HFF-Myc (cell line): ENCODE measurements at places on chromosomes 6 and 20.
A peak's percentile ranks its signal among the peaks of the same experiment; 100 is the strongest.

- DNase-seq, result no peak
Observed at GRCh38 chr20:6956056-6956455, 188.6 kb downstream of the BMP2 start.

DNA sequence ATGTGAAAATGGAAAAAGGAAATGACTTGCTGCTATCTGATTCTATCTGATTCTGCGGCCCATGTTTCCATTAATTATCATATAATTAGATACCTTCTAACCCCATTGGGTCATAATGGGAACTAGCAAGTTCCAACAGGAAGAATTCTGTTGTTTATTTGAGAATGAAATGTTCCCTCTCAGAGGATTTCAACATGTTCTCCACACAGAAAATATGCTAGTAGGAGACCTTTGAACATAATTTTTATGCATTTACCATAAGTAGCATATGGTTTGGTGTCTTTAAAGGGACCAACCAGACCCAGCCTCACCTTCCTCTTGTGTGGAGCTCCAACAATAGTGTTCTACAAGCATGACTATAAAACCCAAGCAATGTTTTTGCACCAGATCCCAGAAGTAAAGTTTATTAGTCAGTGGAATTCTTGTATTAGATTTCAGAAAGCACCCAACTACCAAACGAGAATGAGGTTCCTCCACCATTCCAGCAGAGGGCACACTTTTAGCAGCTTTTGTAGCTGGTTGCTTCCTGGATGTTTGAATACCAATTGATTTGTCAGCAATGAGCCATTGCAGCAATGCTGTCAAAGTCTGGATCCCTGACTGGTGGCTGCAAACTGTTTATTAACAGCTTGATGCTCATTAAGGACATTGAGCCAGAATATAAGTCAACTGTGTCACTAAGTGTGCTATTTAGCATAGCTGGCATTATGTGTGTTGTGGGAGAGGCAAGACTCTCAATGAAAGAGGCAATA lies 143.6 kb upstream of the GJE1 start:
- peak; percentile 63 for DNase-seq

DNA sequence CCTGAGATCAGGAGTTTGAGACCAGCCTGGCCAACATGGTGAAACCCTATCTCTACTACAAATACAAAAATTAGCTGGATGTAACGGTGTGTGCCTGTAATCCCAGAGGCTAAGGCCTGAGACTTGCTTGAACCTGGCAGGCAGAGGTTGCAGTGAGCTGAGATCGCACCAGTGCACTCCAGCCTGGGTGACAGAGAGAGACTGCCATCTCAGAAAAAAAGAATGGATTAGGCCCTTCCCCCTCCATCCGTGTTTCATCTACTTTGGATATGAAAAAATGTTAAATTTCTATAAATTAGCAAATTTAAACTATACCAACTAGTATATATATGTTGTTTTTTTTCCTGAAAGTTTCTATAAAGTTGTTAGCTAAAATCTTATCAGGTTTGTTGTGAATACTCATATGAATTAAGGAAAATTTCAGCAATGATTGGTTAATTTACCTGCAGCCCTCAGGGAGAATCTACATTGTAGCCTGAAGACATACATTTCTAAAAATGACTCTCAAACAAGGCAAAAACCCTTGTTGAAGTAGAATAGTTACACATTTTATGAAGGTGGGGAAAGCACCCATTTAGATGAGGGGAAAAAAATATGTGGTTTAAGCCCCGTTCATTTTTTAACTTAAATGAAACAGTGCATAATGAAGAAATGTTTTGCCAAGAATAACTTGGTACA lies 120.9 kb downstream of the TIAM2 start:
- no peak for DNase-seq

DNA sequence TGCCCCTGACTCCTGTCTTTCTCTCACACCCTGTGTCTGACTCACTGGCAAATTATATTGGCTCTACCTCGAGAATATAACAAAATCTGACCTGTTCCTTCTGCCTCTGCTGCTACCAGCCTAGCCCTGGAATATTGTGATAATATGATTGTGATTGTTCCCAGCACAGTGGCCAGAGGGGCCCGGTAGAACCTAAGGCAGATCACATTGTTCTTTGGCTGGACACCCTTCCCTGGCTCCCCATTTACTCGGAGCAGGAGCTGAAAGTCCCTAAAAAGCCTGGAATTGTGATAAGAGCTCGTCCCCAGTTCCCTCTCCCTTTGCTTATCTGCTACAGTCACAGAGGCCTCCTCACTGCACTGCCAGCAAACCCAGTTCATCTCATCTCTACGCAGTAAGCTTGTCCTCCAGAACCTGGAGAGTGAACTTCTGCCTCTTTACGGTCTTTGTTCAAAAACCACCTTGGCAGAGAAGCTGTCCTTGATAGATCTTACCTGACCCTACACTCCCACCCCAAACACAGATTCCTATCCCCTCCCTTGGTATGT lies 21.8 kb downstream of the SERPINB6 start:
- no peak for DNase-seq

- DNase-seq, result no peak
Observed at GRCh38 chr20:44404204-44405181, 49.0 kb downstream of the HNF4A start.

DNA sequence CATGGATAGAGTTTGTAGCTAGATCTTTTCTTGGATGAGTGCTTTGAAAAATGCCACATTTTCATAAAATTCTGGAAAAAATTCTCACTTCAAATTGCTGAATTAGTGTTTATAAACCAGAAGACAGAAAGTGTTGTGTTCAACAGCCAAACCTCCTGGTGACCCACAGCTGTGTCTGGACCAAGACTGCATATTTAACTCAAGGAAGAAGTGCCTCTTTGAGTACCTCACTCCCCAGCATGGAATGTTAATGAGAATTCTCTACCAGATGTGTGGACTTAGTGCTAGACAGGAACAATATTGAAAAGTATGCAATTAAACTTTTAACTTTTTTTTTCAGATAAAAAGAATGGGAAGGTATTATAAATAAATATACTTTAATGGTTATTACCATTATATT lies 609.3 kb downstream of the COL12A1 start:
- DNase-seq, result no peak

DNA sequence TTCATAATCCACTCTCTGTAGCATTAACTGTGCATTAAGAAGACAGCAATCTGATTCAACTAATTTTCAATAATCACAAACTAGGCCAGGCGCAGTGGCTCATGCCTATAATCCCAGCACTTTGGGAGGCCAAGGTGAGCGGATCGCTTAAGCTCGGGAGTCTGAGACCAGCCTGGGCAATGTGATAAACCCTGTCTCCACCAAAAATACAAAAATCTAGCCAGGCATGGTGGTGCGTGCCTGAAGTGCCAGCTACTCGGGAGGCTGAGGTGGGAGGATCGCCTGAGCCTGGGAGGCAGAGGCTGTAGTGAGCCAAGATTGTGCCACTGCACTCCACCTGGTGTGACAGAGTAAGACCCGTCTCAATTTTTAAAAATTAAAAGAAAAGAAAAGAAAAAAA lies 29.5 kb downstream of the SERPINB9 start:
- DNase-seq, result no peak

DNA sequence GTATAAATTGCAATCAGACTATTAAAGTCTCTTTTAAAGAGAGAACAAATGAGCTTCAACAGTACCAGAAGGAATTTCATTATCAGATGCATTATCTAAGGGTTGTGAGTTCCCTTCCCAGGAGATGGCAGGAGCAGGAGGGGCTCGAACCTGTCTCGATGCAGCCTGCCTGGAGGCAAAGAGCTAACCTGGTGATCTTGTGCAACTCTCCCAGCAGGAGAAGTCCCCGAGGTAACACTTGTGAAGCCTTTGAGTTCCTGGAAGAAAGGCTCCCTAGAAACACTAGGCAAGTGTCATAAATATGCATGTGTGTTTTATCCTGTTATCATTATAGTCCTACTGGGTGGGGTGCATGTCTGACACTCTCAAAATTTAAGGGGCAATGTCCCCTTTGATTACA lies 232.2 kb upstream of the ARID1B start:
- DNase-seq, result no peak

DNA sequence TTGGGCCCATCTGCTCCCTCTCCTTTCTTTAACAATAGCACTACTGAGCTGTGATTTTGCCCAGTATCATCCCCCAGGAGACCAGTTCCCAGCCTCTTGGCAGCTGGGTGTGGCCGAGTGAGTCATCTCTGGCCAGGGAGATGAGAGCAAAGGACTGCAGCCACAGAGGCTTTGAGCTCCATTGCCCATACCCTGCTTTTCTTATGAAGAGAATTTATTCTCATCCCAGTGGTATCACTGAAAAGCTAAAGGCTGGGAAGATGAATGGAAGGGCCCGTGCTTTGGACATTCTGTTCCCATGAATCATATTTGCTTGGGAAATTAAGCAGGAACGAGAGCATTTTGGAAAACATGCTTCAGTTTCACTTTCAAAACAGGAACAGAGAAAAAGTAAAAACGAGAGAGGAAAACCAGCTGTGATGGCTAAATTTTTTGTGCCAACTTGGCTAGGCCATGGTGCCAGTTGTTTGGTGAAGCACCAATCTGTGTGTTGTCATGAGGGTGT lies 14.9 kb downstream of the CST3 start:
- peak; percentile 57 for DNase-seq

- no peak for DNase-seq
Observed at GRCh38 chr6:46996860-46997641, 45.1 kb downstream of the ADGRF1 start.

DNA sequence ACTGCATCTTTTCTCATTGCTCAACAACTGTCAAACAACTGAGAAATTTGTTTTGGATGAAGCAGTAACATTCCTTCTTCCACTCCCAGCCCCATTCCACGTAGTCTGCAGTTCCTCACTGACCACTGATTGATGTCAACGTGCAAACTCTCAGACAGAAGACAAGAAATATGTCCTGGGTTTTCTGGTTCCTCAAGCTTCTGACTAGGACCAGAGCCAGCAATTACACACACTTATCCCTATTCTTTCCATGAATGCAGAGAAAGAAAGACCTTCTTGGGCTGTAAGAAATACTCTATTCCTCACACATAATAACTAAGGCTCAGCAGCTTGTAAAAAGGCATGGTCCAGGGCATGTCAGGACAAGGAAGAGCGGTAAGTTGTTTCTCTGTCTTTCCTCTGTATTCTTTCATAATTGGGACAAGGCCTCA lies 790.1 kb upstream of the SLC35B3 start:
- DNase-seq, result no peak
